Right lung (tissue), 10 donors: ENCODE measurements at places on chromosomes 1 and 21.

GRCh38 chr1:26597629-26598039 lies 68.1 kb downstream of the RPS6KA1 start:
- DNase-seq: peak; percentile 39

DNA sequence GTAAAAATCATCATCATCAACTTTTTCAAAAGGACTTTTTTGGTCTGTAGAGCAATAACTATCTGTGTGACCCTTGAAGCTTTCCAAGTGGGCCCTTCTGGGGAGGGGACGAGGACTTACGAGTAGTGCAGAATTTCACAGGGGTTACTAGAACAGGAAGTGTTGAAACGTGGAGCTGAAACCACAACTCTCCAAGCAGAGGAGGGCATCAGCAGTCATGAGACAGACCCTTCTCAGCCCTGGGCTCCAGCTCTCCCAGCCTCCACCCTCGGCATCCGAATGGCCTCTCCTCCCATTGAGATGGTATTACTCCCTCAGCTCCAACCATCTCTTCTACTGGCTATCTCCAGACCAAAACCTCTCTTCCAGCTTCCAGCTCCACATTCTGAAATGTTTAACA lies 3.6 kb downstream of the FAM89A start:
- no peak for DNase-seq

GRCh38 chr1:221381910-221382623 lies 359.8 kb downstream of the DUSP10 start:
- no peak for DNase-seq

DNA sequence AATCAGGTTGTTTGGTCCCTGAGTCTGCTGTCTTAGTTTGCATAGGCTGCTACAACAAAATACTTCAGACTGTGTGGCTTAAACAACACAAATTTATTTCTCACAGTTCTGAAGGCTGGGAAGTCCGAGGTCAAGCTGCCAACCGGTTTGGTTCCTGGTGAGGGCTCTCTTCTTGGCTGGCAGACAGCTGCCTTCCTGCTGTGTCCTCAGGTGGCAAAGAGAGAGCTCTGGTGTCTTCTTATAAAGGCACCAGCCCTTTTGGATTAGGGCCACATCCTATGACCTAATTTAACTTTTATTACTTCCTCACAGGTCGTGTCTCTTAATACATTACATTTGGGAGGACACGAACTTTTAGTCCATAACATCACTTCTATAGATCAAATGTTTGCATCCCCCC lies 89.6 kb upstream of the CD34 start:
- no peak for DNase-seq

DNA sequence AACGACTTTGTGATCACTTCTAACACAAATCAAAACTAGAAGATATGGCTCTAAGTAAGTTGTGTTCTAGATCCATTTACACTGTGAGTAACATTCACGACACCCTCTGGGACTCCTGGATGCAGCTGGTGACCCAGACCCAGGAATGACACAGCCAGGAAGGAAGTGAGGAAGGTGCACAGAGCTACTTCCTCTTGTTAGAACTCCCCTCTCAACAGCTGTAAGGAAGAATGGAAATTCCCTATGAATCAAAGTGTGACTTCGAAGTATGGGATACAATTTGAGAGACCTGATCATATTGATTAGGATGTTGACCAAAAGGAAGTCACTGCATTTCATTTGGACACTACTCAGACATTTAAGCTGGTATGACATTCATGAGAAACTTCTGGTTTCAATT lies 185.3 kb downstream of the NRIP1 start:
- DNase-seq: no peak

DNA sequence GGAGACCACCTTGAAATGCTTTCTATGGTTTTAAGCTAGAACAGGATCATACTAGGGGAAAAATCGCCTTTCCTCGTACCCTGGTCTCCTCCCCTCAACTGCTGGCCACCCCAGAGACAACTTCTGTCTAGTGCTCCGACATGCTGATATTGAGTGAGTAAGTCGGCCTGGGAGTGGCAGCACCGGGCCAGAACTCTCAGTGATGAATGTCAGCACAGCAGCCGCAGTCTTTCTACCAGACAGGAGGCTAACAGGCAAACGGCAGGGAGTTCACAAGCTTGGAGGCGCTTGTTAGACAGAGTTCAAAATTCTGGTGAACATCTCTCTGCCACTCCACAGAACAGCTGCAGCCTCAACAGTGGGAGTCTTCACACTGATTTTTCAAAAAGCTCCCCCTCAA lies 716.9 kb downstream of the ADGRL2 start:
- DNase-seq: peak; percentile 10

- DNase-seq: no peak
These were observed 35.2 kb downstream of the SYT6 start for GRCh38 chr1:114118351-114118990.

GRCh38 chr1:21021311-21021710 lies 155.4 kb downstream of the EIF4G3 start:
- no peak for DNase-seq

DNA sequence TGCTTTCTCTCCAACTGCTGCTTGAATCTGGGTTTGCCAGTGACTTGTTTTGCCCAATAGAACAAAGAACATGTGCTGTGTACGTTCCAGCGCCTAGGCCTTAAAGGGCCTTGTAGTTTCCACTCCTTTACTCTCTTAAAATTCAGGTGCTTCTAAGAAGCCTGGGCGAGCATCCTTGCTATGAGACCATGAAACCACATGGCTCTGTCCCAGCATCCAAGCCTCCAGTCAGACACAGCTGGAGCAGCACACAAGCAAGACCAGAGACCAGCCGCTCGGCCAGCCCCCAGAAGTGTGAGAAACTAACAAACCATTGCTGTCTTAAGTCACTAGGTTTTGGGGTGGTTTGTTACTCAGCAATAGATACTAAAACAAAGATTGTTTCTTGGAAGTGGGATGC lies 15.1 kb downstream of the PLEKHO1 start:
- DNase-seq: no peak

DNA sequence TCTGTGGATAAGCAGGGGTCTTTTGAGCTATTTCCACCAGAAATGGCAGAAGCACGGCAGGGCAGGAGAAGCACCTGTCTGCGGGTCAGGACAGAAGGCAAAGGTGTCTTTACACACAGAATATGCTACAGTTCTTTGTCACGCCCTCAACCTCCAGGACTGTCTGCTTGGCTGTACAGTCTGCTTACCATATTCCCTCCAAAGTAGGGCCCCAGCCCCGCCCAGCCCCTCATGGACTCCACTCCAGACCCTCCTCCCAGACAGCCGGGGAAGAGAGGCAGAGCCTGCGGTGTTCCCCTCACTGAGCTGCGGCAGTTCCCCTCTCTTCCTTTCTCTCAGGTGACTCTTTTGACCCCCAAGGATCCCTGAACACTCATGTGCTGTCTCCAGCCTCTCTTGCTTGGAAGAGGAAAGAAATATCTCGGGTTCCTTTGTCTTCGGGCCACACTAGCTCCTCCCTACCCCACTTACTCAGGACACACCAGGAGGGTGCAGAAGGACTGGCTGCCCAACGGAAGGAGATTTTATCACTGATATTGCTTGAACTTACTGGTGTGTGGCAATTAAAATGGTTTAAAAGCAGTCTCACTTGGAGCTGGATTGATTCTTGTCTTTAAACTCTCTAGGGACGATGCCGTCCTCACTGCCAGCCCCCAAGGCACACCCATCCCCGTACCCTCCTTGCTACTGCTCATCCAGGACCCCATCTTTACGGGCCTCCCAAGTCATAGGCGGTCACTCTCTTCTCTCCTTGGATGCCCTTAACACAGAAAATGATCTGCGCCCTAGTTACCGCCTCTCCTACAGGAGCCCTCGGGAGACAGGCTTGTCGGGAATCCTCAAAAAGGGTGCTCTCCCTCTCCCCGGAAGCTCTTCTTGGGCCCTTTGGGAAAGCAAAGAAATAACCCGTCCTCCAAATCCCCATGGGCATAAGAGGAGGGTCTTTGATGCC lies 169.7 kb downstream of the TOMM20 start:
- no peak for DNase-seq

DNA sequence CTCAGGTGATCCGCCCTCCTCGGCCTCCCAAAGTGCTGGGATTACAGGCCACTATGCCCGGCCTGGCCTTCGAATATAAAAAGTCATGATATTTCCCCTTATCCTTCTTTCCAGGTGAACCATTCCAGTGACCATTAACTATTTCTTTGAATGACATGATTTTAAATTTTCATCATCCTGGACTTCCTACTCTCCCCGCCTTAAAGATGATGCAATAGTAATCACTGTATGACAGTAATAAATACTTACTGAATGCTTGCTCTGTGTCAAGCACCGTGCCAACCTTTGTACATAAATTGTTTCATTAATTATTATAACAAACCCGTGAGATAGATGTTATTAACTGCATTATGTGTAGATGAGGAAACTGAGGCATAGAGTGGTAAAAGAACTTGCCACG lies 19.9 kb upstream of the ATP1A1 start:
- no peak for DNase-seq

GRCh38 chr1:25140073-25140797 lies 92.1 kb downstream of the SYF2 start:
- no peak for DNase-seq

DNA sequence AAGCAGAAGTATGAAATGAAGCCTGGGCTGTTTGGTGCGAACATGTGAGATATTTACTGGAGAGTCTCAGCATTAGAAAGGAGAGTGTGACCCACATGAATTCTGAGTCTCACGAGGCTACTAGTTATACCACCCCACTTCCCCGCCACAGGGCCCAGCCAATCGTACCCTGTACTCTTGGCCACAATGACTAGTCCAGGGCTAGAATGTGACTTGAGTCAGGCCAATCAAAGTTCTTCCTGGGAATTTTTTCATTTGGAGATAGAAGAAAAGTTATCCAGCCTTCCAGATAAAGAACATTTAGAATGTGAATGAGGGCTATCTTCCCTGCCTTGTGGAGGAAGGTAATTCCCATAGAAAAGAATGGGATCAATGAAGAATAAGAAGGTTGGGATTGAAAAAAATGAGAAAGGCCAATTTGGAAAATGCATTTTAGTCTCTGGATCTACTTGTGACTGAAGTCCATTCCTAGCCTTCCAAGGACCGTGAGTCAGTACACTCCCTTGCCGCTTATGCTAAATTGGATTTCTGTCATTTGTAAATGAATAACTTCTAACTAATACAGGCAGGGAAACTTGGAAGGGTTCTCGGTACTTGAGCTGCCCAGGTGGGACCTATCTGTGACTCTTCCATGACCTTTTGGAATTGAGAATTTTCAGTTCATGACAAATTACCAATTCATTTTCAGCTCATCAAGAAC lies 12.3 kb upstream of the RIMKLA start:
- no peak for DNase-seq

GRCh38 chr1:110047463-110047862 lies 13.0 kb downstream of the STRIP1 start:
- DNase-seq: no peak

DNA sequence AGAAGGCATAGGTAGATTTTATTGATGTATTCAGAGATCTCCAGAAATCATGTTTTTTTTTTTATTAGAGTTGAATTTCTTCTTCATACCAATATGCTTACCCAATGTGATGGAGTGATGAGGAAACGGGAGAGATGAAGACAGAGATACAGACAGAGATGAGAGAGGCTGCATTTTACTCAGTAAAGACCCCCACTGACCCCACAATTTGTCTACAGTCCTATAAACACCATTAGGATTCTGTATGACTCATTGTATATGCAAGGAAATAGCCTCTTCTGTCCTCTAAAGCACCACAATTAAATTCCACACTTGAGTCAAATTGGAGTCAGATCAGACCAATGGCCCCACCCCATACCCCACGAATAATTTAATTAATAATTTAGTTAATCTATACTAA lies 44.0 kb downstream of the RUNX1 start:
- no peak for DNase-seq

DNA sequence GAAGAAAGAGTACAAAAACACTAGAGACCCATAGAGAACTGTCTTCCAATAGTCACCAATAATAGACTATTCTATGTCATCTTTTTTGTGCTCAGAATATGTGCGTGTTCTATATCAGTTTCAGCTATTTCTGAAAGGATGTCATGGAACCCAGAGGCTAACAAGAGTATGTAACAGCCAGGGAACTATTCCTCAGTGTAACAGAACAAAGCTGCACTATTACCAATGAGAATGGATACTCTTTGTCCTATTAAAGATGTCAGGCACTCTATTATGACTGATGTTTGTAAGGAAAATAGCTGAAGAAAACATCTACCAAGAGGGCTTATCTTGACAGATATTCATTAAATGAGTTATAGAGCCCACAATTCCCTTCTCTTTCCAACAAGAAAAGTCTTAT lies 8.6 kb upstream of the LRRC8C start:
- DNase-seq: no peak

DNA sequence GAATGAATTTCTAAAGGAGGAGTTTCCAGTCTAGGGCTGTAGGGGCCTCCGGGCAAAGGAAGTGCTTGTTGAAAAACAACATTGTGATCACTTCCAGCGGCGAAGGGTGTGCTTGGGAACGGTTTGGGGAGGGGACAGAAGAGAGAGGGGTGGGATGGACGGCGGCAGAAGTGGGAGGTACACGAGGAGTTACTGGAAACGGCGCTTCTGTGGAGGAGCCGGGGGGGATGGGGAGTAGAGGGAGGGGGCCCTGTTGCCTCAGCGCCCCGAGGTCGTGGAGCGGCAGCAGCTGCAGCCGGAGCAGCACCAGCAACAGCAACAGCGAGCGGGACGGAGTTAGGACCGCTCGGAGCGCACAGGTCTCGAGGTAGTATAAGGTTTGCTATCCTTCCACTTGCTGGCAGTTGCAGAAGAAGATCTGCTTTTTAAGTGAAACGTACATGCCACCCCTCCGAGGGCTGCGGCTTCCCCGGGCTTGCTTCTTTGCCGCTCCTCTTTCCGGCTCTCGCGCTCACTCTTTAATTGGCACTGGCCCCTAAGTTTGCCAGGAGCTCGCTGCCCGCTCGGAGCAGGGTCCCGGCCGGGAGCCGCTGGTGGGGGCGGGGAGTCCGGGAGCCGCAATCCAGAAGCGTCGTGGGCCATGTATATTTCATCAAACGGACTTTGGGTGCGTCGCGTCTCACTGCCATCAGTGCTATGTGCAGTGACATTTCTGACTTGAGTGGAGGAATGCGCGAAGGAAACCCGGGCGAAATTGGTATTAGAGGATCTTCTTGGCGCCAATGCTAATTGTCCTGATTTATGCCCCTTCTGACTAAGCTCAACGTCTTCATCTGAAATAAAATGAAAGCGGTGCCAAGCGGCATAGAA lies 771 bp upstream of the NTNG1 start:
- peak; percentile 72 for DNase-seq

GRCh38 chr21:42545745-42546144 lies 32.1 kb downstream of the SLC37A1 start:
- DNase-seq: no peak

GRCh38 chr1:29235955-29236711 lies at the start of gene PTPRU:
PTPRU (plus strand) TSS chr1:29236522; CDS start chr1:29236645, 123 bp downstream.
- DNase-seq: peak; percentile 72

DNA sequence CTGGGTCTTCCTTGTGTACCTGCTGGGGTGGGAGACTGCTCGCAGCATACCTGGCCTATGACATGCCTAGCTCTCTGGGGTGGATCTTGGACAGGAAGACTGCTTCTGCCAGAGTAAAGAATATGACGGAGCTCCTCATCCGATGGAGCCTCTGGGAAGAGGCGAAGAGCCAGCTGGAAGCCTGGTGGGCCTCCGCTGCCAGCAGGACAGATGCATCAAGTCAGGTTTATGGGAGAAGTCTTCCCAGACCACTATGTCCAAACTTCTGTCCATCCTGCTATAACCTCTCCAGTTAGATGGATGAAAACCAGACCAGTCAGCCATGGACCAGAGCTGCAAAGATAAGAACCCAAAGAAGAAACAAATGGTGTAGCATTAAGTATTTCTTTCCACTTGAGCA lies 27.7 kb upstream of the NGF start:
- no peak for DNase-seq
